ENCODE measurements at places on chromosomes 1 and 21. TPM values are rescaled to one million over a fixed set of nuclear protein-coding genes. Genes with fewer than 3 reads are reported as not detected.

GRCh38 chr1:108817016-108817415 is 39.9 kb downstream of the AKNAD1 start:
- no peak for DNase-seq

GRCh38 chr1:244068567-244068966 is 17.5 kb downstream of the ZBTB18 start:
- DNase-seq = no peak

DNA sequence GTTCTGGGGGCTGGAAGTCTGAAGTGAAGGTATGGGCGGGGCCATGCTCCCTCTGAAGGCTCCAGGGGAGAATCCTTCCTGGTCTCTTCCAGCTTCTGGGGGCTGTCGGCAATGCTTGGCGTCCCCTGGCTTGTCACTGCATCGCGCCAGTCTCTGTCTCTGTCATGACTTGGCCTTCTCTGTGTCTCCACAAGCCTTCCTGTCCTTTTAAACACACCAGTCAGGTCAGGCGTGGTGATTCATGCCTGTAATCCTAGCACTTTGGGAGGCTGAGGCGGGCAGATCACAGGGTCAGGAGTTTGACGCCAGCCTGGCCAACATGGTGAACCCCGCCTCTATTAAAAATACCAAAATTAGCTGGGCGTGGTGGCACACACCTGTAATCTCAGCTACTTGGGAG is 125.3 kb downstream of the ACTL8 start:
- no peak for DNase-seq

DNA sequence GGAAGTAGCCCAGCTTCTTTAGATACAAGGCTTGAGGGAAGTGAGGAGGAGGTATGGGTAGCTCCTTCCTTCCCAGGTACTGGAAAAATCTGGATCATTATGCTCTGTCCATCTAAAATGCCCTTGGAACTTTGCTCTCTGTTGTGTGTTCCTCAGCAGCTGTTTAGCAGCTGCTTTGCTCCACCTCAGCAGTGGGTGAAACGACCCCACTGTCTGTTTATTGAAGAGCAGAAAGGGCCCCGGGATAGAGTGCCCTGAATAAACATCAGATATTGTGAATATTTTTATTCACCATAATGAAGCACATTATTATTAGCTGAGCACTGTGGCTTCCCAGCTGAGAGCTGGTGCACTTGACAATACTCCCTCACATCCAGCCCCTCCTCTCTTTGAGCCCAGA is 237.9 kb downstream of the PBX1 start:
- no peak for DNase-seq

DNA sequence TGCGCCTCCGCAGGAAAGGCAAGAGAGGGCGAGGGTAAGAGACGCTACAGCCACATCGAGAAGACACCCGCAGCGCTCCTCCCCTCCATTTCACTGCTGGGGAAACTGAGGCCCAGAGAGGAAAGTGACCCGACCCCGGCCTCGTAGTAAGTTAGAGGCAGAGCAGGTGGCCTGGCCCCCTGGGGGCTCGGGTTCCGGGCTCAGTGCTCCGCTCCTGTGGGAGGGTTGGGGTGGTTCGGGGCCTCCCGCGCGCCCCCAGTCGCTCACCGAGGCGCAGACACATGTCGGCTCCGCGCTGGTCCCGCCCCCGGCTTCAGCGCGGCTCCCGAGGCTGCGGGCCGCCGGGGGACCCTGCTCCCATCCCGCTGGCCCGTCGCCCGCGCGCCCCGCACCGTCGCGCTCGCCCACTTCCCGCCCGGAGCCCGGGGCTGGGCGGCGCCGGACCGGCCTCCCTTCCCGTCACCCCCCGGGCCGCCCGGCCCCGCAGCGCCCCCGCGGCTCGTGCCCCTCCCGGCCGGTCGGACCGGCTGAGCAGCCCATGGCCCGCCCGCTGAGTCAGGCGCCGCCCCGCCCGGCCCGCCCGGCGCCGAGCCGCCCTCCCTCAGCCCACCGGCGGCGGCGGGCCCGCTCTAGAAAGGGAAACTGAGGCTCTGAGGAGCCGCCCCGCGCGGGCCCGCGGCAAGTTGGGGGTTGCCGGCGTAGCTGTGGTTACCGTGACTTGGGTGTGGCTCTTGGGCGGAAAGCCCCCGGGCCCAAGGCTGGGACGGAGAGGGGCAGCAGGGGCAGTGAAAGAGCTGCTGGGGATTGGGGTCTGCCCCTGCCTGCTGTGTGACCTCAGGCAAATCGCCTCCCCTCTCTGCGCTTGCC is at the start of gene TMEM54:
TSS of gene TMEM54 (minus strand) at position 434 of the 867 bp plus-strand sequence. CDS start at position 283, 151 bp downstream.
- DNase-seq = no peak

The SFPQ gene
- 398 TPM for total RNA-seq
